ENCODE measurements at places on chromosomes 5 and 9.

DNA sequence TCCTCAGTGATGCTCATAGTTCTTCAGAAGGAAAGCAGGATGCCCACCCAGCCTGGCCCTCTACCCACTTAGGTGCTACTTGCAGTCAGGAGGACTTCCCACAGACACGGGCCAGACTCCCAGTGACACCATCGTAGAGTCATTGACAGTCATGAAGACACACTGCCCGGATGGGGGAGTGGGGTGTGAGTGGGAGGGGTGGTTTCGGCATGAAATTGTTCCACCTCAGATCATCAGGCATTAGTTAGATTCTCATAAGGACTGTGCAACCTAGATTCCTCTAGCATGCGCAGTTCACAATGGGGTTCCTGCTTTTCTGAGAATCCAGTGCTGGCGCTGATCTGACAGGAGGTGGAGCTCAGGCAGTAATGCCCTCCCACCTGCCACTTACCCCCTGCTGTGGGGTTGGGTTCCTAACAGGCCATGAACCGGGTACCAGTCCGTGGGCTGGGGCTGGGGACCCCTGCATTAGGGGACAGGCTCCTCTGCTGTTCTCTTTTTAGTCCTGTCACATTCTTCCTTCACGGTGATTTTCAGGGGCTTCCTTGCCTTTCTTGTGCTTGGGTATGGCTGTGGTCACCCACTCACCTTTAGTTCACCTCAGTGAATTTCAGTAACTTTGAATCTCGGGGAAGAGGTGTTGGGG, 88.2 kb upstream of the ANKRD55 start:
- no peak for DNase-seq

DNA sequence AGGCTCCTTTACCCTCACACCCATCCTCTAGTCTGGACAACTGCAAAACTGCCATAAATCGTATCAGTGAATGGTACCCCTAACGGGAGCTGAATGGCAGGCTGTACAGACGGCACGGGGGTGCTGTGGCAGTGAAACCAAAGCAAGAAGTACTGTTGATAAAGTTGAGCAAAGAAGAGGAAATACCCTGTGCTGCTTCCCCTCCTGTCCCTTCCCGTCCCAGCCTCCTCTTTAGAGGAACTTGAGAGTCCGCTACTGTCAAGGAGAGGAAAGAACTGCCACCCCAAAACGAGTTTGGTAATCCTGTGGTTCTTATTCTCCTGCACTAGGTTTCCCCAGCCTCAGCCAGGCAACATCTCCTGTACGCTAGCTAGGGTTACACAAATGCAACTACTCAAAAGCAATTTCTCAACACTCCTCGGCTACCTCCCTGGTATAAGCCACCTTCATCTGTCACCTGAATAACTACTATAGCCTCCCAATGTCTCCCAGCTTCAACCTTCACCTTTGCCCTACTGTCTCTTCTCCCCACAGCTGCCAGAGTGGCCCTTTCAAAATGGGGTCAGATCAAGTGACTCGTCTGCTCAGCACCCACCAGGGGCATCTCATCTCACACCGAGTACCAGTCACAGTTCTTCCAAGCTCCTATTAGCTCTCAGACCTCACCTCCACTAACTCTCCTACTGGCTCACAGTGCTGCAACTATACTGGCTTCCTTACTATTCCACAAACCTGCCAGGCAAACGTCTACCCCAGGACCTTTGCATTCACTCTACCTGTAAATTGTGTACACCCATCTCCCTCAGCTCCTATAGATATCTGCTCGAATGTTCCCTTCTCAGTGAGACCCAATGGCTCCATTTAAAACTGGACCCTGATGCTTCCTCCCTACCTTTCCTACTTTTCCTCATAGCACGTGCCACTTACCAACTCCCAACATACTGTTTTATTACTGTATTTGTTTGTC, 4.1 kb downstream of the GLRX start:
- no peak for DNase-seq

DNA sequence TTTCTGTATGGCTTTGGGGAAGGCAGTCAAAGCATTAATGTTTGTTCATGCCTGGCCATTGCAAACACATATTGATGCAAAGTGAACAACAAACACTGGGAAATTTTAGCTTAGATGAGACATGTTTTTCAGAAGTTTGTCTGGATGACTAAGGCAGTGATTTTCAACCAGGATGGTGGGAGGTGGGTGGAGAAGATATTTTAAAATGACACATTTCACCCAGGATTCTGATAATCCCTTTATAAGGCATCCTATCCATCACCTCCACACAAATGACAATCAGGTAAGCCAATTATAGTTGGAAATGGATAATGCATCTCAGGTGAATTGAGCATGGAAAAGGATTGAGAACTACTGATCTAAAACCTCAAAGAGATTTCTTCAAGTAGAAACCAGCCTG, 57.4 kb upstream of the SV2C start:
- no peak for DNase-seq

- DNase-seq, result no peak
These were observed 1.1 kb upstream of the MAN2A1 start for GRCh38 chr5:109688630-109688969.

GRCh38 chr5:156918311-156918845, 44.6 kb downstream of the TIMD4 start:
- DNase-seq, result no peak

GRCh38 chr5:6498968-6499367, 50.3 kb downstream of the UBE2QL1 start:
- no peak for DNase-seq

GRCh38 chr9:121893786-121894185, 199.3 kb downstream of the TTLL11 start:
- DNase-seq, result no peak

All from NCI-H1930 (cell line).